ENCODE measurements at places on chromosomes 13 and 19.

- DNase-seq: no peak
Measured at GRCh38 chr13:23392313-23392712, 41.2 kb downstream of the SACS start.

DNA sequence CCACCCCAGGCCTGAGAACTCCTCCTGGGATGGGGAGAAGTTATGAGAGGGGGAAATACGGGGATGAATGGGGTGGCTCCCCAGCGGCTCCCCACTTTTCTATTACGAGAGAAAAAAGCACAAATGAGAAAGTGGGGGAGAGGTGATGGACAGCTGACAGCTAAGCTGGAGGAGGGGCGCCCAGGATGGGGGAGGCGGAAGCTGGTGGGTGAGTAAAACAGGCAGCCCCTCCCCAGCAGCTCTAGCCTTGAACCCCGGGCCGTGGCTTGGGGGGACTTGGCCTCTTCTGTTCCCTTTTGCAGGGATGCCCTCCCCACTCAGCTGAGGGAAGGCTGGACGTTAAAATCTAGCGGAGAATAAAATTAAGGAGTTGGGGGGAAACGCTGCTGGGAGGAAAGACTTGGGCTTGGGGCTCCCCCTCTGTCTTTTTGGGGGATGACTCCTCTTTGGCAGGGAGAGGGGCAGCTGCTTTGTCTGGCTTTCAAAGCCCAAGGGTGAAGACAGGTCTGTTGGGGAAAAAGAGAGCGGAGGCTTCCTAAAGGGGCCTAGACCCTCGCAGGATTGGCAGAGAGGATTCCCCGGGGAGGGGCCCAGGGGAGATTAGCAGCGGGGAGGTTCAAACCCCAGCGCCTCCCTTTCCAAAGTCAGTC is 1.4 kb upstream of the SAMD1 start:
- no peak for DNase-seq

DNA sequence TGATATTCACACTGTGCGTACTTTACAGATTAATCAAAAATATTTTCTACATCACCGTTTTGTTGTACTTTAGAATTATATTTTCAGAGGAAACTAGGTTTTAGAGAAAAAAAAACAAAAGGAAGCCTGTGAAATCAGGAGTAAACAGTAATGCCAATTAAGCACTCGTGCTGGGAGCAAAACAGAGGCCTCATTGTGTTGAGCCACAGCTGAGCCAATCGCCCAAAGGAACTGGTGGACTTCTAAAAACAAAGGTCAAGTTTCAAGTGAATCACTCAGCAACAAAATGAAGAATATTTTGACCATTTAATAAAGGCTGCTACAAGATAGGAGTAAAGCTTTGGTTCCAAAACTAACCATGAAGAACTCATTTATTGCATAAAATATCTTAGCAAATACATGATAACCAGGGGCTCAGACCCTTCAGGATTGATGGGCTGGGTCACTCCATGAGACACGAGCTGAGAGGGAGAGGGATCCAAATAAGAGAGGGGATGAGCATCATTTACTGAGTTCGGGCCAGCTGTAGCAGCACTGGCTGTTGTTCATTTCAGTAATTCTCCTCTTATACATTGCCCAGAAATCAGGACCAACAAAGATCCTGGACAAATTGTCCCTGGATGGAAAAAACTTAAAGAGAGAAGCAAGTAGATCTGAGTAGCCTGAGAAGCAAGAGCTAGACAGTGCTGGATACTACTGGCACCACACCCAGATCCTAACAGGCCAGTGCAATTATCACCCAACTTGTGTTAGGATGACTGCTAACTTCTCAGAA is 8.3 kb upstream of the NALCN start:
- DNase-seq: no peak

GRCh38 chr13:74710006-74710405 is 575.8 kb upstream of the KLF12 start:
- DNase-seq: no peak

DNA sequence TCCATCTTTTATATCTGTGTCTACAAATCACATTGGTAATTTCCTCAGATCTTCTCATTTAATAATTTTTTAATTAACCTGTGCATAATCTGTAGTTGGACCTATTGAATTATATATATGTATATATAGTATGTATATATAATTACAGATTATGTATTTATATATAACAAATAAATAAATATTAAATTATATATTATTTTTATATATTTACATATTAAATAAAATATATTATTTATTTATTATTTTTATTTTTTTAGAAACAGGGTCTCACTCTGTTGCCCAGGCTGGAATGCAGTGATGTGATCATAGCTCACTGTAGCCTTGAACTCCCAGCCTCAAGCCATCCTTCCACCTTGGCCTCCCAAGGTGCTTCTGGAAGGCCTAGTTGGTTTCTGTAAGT is 197.9 kb downstream of the FGF9 start:
- no peak for DNase-seq

GRCh38 chr19:7871437-7872305 is 2.5 kb downstream of the PRR36 start:
- no peak for DNase-seq

GRCh38 chr13:74168263-74168675 is 34.1 kb upstream of the KLF12 start:
- DNase-seq: no peak

DNA sequence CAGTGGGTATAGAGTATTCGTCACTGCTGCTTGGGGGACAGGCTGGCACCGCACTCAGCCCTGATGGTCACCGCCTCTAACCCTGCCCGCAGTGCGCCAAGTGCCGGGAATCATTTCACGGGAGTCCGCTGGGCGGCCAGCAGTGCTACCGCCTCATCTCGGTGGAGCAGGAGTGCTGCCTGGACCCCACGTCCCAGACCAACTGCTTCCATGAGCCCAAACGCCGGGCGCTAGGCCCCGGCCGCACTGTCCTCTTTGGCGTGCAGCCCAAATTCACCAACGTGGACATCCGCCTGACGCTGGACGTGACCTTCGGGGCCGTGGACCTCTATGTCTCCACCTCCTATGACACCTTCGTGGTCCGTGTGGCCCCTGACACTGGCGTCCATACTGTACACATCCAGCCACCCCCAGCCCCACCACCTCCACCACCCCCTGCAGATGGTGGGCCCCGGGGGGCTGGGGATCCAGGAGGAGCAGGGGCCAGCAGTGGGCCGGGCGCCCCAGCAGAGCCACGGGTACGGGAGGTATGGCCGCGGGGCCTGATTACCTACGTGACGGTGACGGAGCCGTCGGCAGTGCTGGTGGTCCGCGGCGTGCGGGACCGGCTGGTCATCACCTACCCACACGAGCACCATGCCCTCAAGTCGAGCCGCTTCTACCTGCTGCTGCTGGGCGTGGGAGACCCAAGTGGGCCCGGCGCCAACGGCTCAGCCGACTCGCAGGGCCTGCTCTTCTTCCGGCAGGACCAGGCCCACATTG is 14.5 kb downstream of the CNFN start:
- DNase-seq: no peak

DNA sequence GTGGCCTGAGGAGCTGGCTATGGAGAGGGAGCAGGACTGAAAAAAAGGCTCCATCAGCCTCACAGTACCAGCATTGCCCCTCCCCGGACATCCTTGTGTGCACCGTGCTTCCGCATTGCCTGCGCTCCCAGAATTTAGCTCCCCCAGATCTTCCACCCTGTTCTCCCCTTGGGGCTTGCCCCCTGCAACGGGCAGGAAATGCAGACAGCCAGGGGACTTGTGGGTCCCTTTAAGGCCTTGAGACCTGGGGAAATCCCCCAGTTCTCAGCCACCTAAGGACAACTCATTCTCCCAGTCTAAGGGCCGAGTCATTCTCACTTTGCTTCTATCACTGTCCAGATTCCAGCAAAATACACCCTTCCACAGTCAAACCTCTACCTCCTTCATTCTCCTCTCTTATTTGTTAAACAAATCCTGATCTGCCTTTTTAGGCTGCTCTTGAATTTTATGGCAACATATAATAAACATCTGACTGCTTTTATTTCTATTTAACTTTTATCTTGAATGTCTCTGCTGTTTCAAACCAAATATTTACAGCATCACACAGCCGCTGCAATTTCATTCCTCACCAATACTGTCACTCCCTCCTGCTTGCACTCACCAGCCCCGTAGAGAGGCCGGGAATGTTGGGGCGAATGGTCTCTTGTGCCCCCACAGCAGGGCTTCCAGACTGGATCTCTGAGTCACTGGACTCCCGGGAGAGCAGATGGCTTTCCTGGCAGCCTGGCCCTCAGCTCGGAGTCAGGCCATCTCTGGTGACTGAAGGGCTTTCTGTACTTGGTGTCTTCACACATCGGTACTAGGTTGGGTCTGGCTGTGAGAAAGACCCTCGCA is 221.9 kb downstream of the TSHZ3 start:
- no peak for DNase-seq

DNA sequence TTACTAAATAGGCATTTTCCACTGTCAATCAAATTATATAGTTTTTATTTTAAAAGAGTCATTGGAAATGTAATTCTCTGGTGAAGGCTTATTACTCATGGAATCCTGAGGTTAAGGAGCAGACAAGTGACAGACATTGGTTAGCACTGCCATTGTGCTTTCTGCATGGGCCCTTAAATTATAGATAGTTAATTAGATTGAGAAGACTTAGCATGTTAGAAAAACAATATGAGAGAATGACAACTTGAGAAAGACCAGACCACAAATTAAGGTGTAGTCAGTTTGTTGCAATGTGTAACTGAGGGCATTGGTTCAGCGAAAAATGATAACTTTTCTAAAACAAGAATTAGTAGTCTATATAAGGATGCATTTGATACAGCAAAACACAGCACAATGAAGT is 195.5 kb downstream of the SLITRK6 start:
- DNase-seq: no peak

GRCh38 chr13:71137101-71137500 is 729.9 kb downstream of the DACH1 start:
- no peak for DNase-seq

DNA sequence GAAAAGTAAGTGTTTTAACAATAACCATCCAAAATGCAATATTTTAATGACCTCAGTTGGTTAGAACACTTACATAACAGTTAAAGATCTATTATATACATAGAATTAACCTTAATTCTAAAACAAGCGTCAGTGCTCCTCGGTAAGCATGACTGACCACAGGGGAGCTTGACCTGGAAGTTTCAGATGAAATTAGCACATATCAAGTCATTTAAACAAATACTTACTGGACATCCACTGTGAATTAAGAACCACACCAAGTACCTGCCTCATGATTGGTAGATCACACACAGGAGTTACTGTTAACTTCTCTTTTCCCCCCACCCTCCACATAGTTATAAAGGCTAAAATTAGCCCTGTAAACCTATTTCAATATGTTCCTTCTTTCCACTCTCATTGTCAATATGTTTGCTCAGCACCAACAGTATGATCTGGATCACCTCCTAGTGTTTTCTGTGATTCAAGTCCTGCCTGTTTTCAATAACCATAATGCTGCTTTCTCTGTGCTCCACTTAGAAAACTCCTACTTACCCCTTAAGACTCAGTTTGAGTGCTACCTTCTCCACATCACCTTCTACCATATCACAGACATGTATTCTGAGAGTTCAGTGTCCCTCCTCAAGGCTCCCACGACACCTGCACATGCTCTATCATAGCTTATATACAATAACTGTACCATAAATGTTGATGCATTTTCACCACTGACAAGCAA is 209.0 kb downstream of the VWA8 start:
- DNase-seq: no peak

DNA sequence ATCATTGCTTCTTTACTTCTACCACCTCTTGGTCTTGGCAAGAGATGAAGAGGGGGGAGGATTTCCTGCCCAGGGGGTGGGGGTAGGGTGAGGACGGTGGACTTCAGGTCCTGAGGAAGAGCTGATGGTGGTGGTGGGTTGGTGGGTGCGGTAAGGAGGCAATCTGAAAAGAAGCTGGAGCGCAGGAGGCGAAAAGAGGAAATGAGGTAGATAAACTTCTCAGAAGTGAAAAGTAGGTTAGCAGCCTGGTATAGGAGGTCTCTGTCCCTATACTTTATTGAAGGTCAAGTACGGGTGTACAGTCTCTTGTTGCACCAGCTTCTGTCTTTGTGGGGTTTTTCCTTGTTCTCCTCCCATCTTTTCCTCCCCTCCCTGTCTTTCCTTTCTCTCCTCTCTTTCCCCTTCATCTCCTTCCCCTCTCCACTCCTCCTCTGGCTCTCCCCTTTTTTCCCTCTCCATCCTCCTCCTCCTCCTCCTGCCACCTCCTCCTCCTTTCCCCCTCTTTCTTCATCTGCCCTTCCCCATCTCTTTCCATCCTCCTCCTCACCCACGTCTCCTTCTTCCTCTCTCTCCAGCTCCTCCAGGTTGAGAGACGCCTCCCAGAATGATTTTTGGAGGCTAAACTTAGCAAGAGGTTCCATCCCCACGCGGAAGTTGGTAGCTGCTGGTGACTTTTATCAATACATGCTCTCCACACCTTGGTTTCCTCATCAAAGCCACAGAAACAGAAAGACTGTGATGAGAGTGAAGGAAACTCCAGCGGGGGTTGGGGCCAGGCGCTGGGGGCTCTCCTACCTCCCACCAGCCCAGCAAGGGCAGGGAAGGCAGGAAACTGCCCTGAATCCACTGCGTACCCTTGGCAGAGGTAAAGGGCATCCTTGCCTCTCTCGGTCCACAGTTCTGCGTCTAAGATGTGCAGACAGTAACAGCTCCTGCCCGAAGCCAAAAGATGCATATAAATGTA is 15.3 kb downstream of the TNFSF14 start:
- DNase-seq: no peak
